Heart left ventricle (tissue), 16 donors: ENCODE measurements at places on chromosomes 1 and 21. TPM values are rescaled to one million over a fixed set of nuclear protein-coding genes. Genes with fewer than 3 reads are reported as not detected.

GRCh38 chr21:38775733-38776132 is 30.0 kb upstream of the ETS2 start:
- no peak for DNase-seq

DNA sequence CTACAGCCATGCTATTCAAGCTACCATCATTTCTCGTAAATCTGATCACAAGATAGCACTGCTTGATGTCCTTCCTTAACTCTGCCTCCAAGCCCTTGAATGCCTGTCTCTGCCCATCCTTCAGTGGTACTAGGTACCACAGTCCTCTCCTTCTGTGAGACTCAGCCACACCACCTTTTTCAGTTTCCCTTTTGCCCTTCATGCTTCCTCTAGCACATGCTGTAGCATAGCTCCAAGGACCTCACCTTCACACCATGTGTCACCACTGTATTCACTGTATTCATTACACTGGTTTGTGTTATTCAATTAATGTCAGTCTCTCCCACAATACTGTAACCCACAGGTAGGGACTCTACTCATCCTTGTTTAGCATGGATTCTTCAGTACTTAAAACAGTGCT is 8.0 kb upstream of the TP53BP2 start:
- no peak for DNase-seq

DNA sequence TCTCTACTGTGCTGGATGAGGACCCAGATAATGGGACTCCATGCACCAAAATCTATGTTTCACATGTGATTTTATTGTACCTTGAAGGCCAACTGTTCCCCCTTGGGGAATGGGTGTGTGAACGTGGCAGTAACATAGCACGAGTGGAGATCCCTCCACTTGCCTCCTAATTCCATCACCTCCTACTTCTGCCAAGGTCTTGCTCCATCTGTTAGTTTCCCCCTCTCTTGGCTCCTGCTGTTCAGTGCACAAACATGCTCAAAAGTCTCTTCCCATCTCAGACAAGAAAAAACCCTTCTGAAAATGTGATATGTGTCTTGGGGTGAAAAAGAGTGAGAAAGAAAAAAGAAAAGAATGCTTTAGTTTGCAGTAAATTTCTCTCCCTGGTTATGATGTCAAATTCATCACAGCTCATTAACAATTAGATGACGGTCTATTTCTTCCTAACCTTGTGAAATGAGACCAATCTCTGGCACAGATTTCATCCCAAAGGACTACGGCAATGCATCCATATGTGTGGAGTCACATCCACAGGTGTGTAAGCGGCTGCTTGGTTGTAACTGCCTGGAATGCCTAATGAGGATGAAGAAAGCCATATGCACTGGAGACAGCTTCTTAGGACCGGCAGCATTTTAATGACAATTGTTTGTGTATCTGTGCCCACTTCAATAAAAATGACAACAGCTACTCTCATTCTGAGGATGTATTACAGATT is 79.3 kb upstream of the DIRAS3 start:
- no peak for DNase-seq

GRCh38 chr1:210246447-210246846 is 13.9 kb downstream of the SERTAD4 start:
- DNase-seq = no peak

GRCh38 chr1:64532646-64533045 is 62.7 kb downstream of the CACHD1 start:
- no peak for DNase-seq

GRCh38 chr1:109989506-109990301 is 5.1 kb downstream of the AHCYL1 start:
- no peak for DNase-seq

Gene LINGO4
- 0.79 TPM for total RNA-seq

Gene ELF3
- total RNA-seq = 0.54 TPM

- DNase-seq = no peak
These were observed 61.0 kb downstream of the MAST2 start for GRCh38 chr1:45864167-45865106.

DNA sequence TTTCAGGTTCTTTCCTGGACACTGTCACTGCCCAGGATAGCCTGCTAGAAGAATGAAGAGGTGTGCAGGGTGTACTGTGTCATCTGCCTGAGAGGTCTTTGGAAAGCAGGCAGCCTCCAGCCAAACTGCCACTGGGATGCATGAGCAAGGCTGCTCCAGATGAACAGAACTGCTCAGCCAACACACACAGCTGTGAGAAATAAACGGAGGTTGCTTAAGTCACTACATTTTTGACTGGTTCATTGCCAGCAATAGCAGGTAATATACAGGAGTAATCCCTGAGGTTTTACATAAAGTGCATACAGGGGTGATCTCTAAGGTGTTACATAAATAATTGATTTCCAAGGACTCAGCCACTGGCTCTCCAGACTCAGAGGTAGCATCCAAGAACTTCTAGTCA is 516.9 kb downstream of the BRINP3 start:
- no peak for DNase-seq

- DNase-seq = no peak
These were observed 17.3 kb downstream of the LTN1 start for GRCh38 chr21:28975397-28975796.

DNA sequence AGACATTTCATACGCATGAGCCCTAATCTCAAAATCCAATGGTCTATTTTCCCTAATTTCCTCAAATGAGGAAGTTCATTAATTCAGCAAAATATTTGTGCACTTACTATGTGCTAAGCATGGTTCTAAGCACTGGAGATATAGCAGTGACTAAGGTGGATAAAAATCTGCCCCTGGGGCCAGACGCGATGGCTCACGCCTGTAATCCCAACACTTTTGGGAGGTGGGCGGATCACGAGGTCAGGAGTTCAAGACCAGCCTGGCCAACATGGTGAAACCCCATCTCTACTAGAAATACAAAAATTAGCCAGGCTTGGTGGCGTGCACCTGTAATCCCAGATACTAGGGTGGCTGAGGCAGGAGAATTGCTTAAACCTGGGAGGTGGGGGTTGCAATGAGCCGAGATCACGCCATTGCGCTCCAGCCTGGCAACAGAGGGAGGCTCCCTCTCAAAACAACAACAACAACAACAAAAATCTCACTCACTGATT is 4.3 kb upstream of the MIIP start:
- DNase-seq = no peak

DNA sequence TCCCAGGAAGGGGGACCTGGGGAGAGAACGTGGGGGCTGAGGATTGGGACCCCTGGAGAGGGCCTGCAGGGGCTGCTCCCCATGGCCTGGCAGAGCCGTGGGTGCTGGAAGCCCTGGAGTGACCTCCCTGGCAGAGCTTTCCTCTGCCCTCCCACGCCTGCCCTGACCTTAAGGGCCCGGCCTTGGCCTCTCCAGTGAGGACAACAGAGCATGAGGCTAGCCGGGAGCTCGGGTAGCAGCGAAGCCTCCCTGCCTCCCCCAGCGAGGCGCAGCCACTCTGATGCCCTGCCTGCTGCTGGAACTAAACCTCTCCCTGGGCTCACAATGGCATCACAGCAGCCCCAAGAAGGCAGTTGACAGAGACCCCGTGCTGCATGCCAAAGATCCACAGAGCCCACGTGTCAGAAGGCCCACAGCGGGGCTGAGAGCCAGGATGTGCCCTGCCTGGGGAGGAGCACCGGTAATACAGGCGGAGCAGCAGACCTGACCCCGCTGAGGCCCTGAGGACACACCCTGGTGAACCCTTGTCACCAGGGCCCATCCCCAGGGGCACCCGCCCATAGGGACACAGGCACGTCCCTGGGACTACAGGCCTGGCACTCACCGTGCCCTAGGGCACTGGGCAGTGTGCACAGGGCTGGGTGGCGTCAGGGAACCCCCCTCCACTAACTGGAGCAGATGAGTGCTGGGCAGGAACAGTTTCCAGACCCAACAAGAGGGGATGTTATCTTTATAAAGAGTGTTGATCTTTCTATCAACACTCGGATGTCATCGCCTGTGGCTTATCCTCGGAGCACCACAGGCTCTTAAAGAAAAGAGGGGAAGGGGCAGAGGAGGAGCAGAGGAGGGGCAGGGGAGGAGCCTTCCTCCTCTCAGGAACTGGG is 48.4 kb downstream of the ARHGEF16 start:
- DNase-seq = no peak

DNA sequence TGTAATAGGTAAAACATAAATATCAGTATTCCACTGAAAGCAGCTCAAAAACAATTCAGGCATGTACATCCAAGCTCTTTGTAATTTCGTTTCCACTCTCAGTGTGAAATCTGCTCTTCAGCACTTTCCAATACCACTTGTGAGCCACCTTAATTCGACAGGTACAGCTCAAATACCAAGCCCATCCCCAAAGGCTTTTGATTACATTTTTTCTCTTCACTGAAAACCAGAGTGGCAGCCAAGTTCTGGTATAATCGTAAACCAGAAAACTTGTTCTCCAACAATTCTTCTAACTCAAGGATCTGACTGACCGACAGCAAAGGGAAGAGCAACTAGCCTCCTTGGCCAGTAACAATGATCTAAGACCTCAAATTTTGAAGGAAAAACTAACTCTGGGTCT is 36.8 kb downstream of the FBXO42 start:
- no peak for DNase-seq

GRCh38 chr1:2973601-2974593 is 47.4 kb upstream of the ACTRT2 start:
- no peak for DNase-seq

- no peak for DNase-seq
These were observed 12.9 kb downstream of the MOV10 start for GRCh38 chr1:112687361-112687760.

GRCh38 chr1:98660940-98661543 is 479 bp upstream of the SNX7 start:
- no peak for DNase-seq

DNA sequence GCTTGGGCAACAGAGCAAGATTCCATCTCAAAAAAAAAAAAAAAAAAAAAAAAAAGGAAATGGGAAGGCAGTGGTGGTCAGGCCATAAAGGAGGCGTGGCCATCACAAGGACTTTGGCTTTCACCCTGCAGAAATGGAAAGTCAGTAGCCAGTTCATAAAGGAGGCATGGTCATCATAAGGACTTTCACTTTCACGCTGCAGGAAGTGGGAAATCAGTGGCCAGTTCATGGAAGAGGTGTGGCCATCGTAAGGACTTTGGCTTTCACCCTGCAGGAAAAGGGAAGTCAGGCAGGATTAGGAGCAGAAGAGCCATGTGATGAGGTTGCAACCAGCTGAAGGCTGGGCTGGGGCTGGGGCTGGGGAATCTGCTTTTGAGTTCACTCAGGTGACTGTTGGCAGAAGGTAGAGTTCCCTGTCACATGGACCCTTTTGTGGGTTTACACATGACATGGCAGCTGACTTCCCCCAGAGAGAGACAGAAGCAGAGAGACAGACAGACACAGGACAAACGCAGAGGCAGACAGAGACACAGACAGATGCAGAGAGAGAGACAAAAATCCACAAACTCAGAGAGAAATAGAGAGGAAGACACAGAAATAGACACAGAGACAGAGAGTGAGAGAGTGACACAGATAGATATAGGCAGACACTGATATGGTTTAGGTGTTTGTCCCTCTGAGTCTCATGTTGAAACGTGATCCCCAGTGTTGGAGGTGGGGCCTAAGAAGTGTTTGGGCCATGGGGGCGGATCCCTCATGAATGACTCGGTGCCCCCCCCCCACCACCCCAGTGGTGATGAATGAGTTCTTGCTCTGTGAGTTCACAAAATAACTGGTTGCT is 263.9 kb upstream of the KAZN start:
- DNase-seq = no peak

- no peak for DNase-seq
These were observed 89.5 kb upstream of the GNG4 start for GRCh38 chr1:235739124-235739523.

DNA sequence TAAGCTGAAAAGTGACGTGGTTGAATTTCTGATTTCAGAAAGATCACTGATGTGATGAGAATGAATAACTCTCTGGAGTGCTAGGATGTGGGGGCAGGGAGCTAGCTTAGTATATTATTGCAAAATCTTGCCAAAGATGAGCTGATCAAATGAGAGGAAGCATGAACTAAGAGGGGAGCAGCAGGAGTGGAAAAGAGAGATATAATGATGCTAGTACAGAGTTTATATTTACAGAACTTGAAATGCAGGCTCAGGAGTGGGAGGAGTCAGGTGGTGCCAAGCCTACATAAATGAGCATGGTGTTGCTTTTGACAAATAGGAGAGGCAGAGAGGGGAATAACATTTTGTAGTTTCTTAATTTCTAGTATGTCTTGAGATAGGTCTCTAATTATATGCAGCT is 38.1 kb upstream of the NBL1 start:
- DNase-seq = no peak

- DNase-seq = no peak
These were observed 112.6 kb downstream of the MACF1 start for GRCh38 chr1:39317111-39317510.

- no peak for DNase-seq
These were observed 69.6 kb downstream of the AJAP1 start for GRCh38 chr1:4724001-4724400.

Gene HMCN1
- 9.4 TPM for total RNA-seq

GRCh38 chr1:114323959-114324661 is 170.4 kb upstream of the SYT6 start:
- no peak for DNase-seq

GRCh38 chr1:177289532-177289931 is 118.8 kb downstream of the BRINP2 start:
- no peak for DNase-seq

Gene ZNF593OS
- total RNA-seq = not detected

DNA sequence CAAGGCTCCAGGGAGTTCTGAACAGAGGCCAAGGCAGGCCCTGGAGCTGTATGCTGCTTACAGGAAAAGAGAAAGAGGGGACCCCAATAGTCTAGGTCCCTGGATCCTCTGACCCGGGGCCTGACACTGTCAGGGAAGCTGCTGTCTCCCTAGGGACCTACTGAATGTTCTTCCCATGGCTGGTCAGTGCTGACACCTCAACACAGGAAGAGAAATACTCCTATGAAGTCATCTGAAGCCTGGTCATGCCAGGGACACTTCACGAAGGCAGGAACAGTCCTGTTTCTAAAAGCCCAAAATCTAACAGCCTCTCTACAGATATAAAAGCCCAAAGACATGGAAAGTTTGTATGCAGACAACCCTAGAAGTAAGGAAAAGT is 1.7 kb upstream of the LAD1 start:
- no peak for DNase-seq

Gene SLC9C2
- not detected for total RNA-seq

- no peak for DNase-seq
These were observed 24.5 kb downstream of the SPATA45 start for GRCh38 chr1:212822956-212823355.

GRCh38 chr21:42159560-42160110 is 59.3 kb upstream of the ABCG1 start:
- no peak for DNase-seq

GRCh38 chr1:12634156-12634555 is 9.7 kb upstream of the AADACL4 start:
- DNase-seq = no peak

Gene LRRC7
- 0.63 TPM for total RNA-seq

DNA sequence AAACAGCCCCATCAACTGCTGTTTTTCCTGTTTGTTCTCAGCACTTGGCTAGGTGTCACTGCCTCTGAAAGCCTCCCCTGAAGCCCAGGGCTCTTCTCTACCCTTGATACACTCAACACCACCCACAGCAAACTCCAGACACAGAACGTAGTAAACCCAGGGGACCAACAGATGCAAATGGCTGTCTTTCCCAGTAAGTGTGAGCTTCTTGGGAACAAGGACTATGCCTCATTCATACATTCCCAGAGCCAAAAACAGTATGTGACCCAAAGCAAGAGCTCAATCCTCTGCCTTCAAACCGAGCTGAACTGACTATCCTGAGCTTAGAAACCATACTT is 4.4 kb downstream of the LBR start:
- DNase-seq = no peak
